Fibroblast of mammary gland (primary cell): ENCODE measurements at places on chromosomes 13 and 19.

- no peak for DNase-seq
Observed at GRCh38 chr19:34393629-34394028, 10.6 kb upstream of the PDCD2L start.

DNA sequence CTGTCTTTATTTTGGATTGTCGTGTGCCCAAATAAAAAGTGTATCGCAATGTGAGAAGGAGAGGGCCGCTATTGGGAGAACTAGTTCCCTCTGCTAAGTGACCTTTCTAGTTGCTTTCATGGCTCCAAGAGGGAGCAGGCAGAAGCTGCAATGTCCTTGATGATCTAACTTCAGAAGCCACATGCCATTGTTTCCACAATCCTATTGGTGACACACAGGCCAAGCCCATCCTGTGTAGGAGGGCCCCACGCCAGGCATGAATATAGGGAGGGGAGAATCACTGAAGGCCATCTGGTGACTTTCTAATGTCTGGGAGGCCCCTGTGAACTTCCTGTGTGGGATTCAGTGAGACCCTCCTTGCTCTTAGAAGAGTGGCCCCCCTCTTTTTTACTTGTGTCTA is 47.8 kb upstream of the KPNA3 start:
- DNase-seq: no peak

GRCh38 chr13:73060251-73061160 is 1.7 kb downstream of the KLF5 start:
- DNase-seq: peak; percentile 88

GRCh38 chr19:35119578-35120155 is 4.0 kb downstream of the FXYD3 start:
- DNase-seq: no peak

DNA sequence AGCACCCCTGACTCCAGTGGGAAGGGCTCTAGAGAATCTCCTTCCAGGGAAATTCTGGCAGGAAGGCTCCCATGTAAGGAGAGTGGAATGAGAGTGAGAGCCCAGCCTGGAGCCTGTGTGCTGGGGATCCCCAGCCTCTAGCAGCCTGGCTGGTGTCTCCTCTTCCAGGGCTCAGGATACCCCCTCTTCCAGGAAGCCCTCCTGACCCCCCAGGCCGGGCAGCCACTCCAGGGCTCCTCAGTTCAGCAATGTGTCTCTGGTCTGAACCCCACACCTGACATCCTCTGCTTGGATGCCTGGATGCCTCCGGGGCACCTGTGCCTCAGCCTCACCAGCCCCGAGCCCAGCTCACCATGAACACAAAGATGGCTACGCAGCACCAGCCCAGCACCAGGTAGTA is 3.0 kb downstream of the C19orf33 start:
- DNase-seq: no peak

DNA sequence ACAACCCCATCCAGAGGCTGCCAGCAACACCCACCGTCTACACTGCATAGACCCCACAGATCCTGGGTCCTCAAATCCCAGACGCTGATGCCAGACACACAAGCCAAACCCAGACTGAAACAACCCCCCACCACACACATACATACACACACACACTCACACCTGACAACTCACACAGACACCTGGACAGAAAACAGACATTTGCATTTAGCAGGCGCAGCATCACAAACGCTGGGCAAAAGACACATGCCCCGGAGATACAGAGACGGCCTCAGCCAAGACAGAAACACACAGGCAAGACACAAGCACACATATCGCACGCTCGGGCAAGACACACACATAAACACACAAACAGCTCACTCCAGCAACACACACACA is 1.3 kb downstream of the BBC3 start:
- DNase-seq: peak; percentile 30

- no peak for DNase-seq
Observed at GRCh38 chr19:19152668-19153384, 14.5 kb upstream of the TMEM161A start.

DNA sequence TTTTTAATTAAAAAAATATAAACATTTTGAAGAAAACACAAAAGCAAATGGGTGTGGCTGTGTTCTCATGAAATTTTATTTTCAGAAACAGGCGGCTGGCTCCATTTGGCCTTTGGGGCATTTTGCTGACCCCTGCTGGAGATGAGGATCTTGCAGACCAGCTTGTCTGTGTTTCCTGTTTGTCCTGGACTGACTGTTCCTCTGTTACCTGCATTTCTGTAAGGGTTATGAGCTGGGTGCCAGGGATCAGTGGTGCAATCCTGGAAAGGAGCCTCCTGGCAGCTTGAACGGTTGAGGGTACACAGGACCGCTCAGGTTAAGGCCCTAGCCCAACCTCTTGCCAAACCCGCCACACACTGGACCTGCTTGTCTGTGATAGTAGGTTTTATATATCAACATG is 49.9 kb downstream of the ZNF787 start:
- DNase-seq: no peak

- DNase-seq: no peak
Observed at GRCh38 chr19:11356676-11357550, 1.7 kb downstream of the PLPPR2 start.

DNA sequence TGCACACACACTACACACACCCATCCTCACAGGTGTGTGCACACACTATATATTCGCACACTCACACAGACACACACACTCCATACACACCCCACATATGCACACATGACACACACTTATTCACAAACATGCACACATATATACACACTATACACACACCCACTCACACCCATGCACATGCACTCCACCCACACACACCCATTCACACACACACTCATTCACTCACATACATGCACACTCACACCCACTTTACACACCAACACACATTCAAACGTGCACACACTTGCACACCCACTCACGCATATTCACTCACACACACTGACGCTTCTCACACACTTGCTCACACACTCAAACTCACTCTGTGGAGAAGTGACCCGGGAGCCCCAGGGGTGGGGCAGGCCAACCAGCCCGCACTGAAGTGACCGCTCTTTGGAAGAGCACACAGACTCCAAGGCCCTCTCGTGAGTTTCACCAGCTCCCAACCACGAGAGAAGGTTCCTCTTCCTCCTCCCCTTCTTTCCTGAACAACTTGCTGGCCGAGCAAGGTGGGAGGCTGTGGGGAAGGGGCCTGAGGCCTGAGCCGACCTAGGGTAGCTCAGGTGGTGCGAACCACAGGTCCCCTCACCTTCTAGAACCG is 86.1 kb upstream of the TM9SF2 start:
- no peak for DNase-seq

DNA sequence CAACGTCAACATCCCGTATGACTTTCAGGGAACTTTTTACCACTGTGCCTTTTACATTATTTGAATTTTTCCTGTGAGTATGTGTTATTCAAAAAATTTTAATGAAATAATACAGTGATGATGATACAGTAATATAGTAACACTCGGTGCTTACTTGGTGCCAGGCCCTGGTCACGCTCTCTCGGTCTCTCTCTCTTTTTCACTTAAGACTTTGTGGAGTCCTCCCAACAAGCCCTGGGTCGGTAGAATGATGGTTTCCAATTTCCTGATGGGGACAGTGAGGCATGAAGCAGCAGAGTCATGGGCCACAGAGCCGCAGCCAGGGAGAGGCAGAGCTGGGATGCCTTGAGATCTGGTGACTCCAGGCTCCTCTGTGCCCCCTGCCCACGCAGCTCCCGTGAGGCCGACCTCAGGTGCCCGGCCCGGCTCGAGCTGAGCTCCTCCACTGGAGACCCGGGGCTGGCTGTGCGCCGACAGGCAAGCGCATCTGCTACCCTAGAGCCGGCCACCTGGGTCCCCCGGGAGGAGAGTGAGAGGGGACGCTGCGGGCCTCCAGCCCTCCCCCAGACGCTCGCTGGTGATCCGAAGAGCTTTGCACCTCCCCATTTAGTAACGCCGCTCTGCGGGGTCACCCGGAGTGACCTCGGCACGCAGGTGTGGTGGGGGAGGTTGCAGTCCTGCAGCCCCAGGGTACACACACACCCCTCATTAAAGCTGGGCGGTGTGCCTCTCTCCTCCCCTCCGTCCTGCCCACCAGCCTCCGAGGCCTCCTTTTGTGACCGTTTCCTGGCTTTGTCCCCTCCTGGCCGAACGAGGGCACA is 4.4 kb upstream of the SBK3 start:
- DNase-seq: peak; percentile 91
